Heart left ventricle (tissue), 16 donors: ENCODE measurements at places on chromosomes 3 and 15. TPM values are rescaled to one million over a fixed set of nuclear protein-coding genes. Genes with fewer than 3 reads are reported as not detected.

GRCh38 chr3:49805367-49805782, 2.3 kb downstream of the INKA1 start:
- peaks cover 50% of the 10 kb centered on the region for H3K4me1 ChIP-seq
- peak overlapping the region; percentile 90 for H3K27ac ChIP-seq
- H3K36me3 ChIP-seq, result no peaks in the 10 kb centered on the region
- H3K27me3 ChIP-seq, result no peaks in the 10 kb centered on the region
- DNase-seq, result peak; percentile 93
- H3K4me3 ChIP-seq, result peak overlapping the region; percentile 30

GRCh38 chr3:190539526-190539925, 25.6 kb downstream of the IL1RAP start:
- H3K27ac ChIP-seq, result no peak overlapping the region
- H3K4me1 ChIP-seq, result peaks cover 15% of the 10 kb centered on the region
- no peaks in the 10 kb centered on the region for H3K36me3 ChIP-seq
- no peak for DNase-seq
- no peaks in the 10 kb centered on the region for H3K27me3 ChIP-seq

GRCh38 chr3:128279601-128279880, 126.3 kb downstream of the EEFSEC start:
- peaks cover 67% of the 10 kb centered on the region for H3K4me1 ChIP-seq
- H3K27ac ChIP-seq, result no peak overlapping the region
- no peak for DNase-seq

NR2C2 gene
- total RNA-seq, result 23.9 TPM

IGF2BP2 gene
- 11.2 TPM for total RNA-seq

- peaks cover under 1% of the 10 kb centered on the region for H3K4me1 ChIP-seq
- H3K4me3 ChIP-seq, result no peak overlapping the region
- no peaks in the 10 kb centered on the region for H3K27me3 ChIP-seq
- no peak for DNase-seq
These were observed 51.3 kb downstream of the CCK start for GRCh38 chr3:42214565-42215283.

MB21D2 gene
- total RNA-seq, result 4.1 TPM

GRCh38 chr3:52752045-52752660, 18.6 kb downstream of the NEK4 start:
- H3K27me3 ChIP-seq, result no peaks in the 10 kb centered on the region
- H3K27ac ChIP-seq, result no peak overlapping the region
- H3K4me1 ChIP-seq, result no peaks in the 10 kb centered on the region
- no peak overlapping the region for H3K4me3 ChIP-seq

DNA sequence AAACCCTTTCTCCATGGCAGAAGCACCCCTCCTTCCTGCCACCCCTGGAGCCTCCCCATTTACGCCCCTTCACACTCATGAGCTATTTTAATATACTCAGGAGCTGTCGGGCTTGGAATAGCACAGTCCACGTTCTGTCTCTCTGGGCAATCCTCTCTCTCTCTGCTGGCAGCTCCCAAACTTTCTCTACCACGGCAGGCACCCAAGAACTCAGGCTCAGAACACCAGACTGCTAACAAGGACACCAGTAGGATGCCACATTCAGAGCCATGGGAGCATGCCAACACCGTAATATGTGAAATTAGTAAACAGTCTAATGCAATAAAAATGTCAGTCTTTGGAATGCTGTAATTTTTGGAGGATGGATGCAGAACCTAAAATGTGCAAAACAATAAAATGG, 19.3 kb downstream of the TNFAIP8L3 start:
- H3K27me3 ChIP-seq, result no peaks in the 10 kb centered on the region
- no peak for DNase-seq
- H3K36me3 ChIP-seq, result no peaks in the 10 kb centered on the region
- H3K4me3 ChIP-seq, result no peak overlapping the region
- peak overlapping the region; percentile 54 for H3K27ac ChIP-seq
